ENCODE measurements at places on chromosomes 6 and 20.

GRCh38 chr6:67544851-67545452 is 1090.1 kb upstream of the ADGRB3 start:
- DNase-seq = no peak

DNA sequence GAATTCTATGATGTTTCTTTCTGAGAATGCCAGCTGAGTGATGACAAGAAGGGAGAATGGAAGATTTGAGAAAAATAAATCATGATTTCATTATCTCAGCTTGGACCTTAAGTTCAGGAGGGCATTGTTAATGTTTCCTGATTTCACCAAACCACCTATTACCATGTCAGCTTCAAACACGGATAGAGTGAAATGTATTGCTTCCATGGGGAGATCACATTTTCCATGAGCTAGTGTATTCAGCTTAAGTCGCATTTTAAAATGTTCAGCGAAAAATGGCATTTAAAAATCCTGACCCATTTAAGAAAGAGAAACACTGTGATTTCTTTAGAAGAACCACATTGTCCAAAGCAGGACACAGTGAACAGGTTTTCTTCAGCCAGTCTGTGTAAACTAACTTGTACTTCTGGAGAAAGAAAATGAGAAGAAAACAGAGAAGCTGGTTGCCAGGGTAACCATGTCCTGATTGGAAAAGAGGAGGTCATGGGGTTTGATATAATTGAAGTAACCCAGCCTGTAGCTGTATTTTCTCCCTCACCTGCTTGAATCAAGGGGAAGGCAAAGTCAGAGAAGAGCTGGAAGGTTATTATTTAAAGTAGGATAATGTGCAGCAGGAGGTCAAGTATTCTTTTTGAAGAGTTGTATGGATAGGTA is 684.1 kb upstream of the NRSN1 start:
- DNase-seq = no peak

GRCh38 chr6:79841577-79842375 is 105.6 kb downstream of the ELOVL4 start:
- no peak for DNase-seq

DNA sequence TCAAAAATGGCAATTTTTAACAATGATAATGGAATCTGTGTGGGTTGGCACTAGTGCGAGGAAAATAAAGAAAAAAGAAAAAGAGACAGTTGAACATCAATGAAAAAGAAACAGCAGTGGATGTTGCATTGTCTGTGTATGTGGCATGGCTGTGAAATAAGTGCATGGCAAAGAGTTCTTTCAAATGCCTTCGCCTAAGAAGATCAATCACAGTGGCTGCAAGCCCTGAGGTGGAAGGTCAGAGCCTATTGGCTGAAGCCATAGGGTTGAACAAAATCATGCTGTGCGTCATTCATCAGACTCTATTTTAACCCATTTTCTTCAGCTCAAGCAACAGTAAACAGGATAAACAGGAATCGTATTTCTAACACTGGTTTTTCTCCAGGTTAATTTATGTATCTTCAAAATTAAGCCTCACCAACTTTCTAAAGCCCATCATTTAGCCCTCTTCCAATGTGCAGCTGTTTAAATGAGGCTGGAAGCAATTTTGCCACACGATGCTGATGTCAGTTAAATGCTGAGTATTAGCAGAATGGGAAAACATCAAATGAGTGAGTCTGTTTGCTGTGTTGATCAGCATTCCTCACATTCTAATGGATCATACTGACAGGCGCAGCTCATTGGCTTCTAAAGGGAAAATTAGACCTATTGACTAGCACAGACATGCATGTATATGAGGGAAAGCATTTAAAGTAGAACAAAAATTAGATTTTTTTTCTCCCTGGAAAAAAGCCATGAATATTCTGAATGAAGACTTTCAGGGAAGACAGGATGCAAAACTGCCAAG is 955.9 kb upstream of the EYS start:
- no peak for DNase-seq

DNA sequence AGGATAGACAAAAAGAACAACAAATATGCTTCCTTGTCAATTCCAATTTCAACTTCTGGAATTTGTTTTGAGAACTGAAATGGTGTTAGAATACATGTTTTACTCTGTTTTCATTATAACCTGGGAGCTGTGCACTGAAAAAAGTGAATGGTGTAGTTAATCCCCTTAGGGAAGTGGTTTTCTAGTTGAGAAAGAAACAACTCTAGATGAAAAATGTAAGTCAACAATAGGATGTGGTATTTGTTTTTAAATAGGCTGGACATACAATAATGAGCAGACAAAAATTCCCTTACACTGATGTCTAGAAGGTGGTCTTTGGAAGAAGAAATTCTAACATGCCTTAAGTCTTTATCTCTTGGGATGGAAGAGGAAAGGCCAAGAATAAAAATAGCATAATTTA is 59.9 kb upstream of the TINAG start:
- DNase-seq = no peak

- no peak for DNase-seq
Observed at GRCh38 chr20:32312718-32313424, 35.4 kb downstream of the KIF3B start.

GRCh38 chr6:167005350-167006159 is 6.4 kb downstream of the CEP43 start:
- DNase-seq = no peak

DNA sequence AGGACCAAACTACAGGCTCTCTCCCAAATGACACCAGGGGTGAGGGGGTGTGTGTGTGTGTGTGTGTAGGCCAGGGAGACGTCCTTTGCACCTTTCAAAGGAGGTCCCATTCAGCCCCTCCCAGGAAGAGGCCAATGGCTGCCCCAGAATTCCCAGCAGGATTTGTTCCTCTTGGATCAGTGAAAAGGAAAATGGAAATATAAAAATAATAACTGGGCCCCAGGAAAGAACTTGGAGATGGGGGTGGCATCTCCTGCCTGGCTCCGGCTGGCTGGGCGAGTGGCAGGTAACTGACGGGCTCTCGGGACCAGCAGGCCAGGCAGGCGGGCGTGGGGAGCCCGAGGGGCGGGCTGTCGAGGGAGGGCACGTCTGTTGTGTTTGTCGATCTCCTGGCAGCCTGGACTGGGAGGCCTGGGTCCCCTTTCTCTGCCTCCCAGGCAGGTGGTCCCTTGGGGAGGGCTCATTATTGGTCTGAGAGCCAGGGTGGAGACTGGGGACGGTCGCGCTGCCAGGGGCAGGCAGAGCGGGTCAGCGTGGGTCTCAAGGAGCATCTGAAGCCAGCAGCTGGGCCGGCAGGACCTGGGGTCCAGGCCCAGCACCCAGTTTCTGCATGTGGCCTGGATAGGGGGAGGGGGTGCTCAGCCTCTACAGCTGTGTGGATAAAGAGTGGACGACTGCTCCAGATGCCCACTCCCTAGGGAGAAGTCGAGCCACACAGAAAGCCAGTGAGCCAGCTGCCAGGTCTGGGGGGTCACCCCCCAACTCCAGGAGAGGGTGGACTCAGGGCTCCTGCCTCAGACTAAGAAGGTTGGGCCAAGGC is 3.1 kb downstream of the NOL4L start:
- DNase-seq = no peak

DNA sequence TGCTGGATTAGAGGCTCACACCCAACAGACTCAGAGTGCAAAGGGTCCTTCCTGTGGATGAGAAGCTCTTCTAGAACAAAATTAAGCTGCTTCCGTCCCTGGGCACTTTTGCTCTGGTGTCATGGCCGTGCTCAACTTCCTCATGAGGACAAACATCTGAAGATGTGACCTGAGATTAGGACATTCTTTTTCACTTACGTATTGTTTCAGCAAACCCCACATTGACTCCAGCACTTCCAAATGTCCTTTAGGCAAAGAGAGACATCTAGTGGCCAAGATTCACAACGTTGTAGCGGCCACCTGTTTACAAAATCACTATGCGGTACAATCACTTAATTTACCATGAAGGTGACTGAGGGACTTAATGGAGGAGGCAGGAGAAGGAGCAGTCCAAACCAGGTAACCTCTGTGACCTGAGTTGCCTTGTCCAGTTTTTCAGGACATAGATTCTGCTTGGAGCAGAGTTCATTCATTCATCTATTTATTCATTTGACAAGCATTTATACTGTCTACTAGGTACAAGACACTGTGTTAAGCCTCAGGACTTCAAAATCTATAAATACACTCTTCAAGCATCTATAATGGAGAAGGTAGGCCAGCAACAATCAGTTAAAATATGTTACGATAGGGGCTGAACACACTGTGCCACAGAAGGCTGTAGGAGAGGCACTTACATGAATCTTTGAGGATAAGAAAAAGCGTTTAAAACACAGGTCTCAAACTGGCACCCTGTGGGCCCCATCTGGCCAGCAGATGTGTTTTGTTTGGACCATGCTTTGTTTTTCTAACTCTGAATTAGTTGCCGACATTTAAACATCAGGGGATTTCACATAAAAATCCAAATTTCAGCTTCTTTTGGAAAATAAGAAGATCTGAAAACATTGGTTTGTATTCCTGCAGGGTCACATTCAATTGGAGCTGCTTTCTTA is 5.6 kb upstream of the ADGRF1 start:
- DNase-seq = no peak

DNA sequence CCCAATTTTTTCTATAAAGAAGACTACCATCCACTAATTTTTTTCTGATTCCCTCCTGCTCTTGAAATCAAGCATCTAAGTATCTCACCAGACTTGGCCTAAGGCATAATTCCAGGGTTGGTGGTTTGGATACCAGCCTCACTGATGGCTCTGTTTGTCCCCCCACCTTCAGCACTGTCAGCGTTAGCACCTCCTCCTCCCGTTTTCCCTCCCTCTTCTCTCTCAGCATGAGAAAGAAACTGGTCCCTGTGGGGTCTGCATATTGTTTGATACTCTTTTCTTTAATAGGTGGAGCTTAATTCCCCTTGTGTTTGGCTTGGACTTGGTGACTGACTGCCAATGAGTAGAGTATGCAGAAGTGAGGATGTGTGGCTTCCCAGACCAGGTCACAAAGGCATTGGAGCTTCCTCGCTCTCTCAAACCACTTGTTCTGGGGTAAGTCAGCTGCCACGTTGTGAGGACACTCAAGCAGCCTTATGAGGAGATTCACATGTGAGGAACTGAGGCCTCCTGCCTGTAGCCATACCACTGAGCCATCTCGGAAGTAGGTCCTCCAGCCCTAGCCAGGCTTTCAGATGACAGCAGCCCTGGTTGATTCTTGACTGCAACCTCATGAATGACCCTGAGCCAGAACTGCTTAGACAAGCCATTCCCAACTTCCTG is 65.2 kb downstream of the RIOK1 start:
- no peak for DNase-seq

DNA sequence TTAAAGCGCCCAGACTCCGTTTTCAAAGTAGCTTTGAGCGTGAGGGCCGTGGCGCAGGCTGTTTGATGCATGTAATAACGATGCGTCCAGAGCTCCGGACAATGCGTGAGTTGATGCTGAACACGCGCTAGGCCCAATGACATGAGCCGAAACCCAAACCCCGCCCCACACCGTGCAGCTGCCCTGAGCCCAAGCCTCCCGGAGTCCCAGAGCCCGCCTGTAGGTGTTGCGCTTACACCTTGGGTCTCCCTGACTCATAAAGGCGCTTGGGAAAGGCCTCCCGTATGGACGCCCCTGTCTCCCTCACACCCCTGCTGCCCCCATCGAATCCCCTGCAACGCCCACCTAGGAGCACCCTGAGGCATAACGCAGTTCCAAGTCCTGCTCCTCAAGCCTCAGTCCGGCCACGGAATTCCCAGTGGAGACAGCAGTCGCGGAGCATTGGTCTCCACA is 87.6 kb downstream of the ERMARD start:
- no peak for DNase-seq
